Fibroblast of lung (primary cell): ENCODE measurements at places on chromosomes 13 and 19.

DNA sequence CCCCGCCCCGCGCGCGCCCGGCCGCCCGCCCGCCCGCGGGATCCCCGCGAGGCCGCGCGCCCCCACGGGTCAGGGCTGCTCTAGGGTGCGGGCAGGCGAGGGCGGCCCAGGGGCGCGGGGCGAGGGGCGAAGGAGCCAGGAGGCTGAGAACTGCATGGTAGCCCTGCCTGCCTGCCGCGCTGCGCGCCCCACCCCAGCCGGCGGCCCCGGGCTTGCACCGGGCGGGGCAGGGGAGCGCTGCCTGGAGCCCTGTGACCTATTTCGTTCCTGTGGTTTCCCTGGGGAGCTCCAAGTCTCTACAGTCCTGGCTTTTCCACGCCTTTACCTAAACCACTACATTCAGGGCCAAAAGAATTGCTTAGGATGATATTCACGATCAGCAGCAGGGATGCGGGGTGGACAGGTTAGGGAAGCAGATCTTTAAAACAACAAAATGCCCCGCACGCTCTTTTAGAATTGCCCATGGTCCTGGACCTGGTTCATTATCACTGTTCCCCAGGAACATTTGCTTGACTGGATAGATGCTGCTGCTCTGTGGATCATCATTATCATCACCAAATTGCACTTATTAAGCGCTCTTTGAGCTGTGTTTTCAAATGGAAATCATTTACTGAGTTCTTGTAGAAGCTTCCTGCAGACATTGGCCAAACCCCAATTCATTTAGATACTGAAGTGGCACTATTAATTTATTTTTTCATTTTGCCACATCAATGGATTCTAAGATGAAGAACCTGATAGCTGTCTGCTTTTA, 421 bp upstream of the GPR12 start:
- no peak for DNase-seq

GRCh38 chr13:111187960-111188541, 72.9 kb downstream of the ARHGEF7 start:
- peak; percentile 24 for DNase-seq

DNA sequence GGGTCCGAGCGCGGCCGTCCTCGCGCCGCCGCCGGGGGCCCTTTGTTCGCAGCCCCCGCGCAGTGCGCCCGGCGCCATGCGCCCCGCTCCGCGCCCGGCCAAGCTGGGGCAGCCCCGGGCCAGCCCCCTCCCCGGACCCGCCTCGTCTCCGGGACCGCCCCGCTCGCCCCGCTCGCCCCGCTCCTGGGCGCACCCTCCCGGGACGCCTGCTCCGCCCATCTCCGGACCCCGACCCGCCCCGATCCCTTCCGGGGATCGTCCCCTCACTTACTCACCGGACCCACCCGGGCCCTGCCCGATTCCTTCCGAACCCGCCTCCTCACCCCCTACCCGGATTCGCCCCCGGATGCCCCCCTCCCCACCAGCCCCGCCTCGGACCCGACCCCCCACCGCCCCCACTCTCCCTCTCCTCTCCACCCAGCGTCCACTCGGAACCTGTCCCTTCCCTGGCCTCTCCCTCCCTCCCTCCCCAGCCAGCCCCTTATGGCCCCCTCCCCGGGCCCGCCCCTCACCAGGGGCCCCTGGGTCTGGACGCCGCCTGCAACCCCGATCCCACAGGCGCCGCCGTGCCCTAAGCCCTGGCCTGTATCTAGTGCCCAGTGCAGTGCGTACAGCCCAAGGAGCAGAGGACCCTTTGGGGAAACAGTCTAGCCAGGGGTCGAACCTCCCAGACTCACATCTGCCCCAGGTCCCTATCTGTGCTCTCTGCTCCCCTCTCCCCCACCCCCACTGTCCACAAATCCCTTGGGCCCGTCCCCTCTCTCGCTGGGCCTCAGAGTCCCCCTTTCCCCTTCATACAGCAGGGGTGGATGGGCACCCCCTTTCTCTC, at the start of gene CPAMD8:
CPAMD8 (minus strand) TSS at position 105 of the 829 bp plus-strand sequence. CDS start 168 bp downstream, outside the sequence.
- DNase-seq = no peak

DNA sequence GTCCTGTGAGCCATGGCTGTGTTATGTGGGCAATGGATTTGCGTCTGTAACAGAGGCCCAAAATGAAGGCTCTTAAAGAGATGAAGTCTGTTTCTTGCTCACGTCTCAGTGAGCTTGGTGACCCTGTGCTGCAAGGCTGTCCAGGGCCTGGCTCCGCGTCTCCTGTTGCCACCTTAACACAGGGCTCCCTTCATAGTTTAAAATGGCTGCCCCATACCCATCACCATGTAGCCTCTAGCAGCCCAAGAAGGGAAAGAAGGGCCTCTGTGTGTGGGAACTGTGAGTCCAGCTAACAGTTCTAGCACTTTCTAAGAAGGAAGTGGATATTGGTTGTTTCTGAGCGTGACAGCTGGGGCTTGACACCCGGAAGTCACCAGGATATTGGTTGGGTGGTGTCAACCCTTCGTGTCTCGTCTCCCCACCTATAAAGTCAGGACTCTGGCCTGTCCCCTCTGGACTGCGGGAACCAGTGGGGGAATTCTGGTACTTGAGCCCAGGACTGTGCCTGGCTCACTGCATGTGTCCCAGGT, 20.9 kb downstream of the TMED1 start:
- DNase-seq = no peak

- peak; percentile 75 for DNase-seq
Observed at GRCh38 chr19:10936661-10937084, 8.1 kb downstream of the TIMM29 start.
